ENCODE measurements at places on chromosomes 4 and X.

- peak; percentile 68 for DNase-seq
These were observed 702 bp downstream of the TSPAN5 start for GRCh38 chr4:98657531-98658286.

DNA sequence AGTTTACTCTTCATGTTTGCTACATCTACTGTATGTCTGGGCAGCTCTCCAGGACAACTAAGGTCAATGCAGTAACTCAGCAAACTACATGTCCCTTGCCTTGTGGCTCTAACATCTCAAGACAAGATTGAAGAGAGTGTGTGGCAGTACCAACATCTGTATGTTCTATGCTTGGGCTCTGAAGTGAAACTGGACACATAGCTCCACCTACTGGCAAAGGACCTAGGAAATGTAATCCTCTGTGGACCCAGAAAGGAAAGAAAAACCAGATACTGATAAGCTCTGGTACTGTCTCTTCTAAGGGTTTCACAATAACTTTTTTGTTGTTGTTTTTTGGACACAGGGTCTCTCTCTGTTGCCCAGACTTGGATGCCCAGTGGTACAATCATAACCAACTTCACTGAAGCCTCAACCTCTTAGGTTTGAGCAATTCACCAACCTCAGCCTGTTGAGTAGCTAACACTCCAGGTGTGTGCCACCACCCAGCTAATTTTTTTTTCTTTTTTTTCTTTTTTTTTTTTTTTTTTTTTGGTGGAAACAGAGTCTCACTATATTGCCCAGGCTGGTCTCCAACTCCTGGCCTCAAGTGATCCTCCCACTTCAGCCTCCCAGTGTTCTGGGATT is 64.1 kb downstream of the QDPR start:
- peak; percentile 50 for DNase-seq

- no peak for DNase-seq
These were observed 184.1 kb upstream of the LNX1 start for GRCh38 chr4:53775381-53775780.

GRCh38 chr4:37864786-37865185 is 26.1 kb upstream of the TBC1D1 start:
- DNase-seq: no peak

GRCh38 chrX:43656005-43656494 is at the start of gene MAOA:
MAOA (plus strand) TSS chrX:43656299; CDS start chrX:43656342, 43 bp downstream.
- DNase-seq: peak; percentile 53

Data from H9 (cell line).